ENCODE measurements at places on chromosomes 12 and 14.

DNA sequence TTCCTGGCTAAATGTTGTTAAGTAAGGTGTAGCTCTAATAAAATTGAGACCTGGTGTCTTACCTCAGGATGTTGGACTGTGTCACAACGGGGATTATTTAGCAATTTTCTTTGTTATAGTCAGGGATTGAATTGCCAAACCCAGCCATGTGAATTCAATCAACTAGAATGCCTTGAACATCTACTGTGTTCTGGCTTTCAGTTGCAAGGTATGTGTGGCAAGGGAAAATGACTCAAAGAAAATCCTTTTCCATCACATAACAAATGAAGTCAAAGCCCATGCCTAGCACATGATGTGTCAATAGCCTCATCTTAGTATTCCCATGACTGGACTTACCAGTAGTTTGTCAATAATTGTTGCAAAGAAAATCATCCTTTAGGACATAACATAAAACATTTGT, 519.8 kb upstream of the FLRT2 start:
- no peak for DNase-seq

GRCh38 chr14:87411370-87411769, 581.6 kb downstream of the GALC start:
- DNase-seq, result no peak

DNA sequence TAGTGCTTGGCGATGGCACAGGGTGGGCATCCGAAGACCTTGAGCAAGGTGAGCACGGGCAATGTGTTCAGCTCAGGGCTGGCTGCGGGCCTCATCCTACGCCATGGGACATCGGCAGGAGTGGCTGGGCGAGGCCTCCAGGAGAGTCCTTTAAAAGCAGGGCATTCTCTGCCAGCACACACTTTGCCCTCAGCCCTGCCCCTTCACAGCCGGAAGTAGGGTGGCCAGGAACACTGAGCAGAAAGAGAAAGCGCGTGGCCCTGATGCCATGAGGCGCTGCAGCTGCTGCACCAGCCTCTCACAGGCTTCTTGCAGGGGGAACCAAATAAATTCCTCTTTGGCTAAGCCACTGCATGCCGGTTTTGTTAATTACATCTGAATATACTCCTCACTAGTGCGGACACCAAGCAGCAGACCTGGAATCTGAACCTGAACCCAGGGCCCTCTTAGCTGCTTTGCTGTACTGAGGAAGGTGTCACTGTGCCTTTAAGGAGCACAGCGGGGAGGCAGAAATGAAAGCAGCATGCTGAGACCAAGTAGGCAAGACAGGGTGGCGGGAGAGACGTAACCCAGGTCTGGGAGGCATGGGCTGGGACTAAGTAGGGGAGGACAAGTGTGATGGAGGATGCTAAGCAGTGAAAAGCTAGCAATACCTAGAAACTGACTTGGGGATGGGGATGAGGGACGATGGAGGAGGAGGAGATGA, 155.2 kb downstream of the TTC7B start:
- no peak for DNase-seq

- no peak for DNase-seq
Measured at GRCh38 chr12:68890701-68891113, 42.3 kb downstream of the CPM start.

DNA sequence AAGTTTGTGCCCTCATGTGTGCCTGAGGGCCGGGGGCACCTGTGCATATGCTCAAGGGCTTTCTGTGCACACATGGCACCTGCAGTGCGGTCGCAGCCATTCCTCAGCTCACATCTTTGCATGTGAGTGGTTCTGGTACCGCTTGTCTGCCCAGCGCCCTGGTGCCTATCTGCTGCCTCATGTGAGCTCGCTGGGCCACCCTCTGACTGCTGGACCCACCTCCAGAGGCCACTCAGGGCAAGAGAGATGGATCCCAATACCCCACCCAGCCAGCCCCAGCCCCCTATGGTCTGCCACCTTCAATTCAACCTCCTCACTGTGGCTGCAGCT, 5.4 kb upstream of the AMN start:
- DNase-seq, result no peak

GRCh38 chr12:9651265-9651729, 18.2 kb upstream of the CLEC2D start:
- no peak for DNase-seq

DNA sequence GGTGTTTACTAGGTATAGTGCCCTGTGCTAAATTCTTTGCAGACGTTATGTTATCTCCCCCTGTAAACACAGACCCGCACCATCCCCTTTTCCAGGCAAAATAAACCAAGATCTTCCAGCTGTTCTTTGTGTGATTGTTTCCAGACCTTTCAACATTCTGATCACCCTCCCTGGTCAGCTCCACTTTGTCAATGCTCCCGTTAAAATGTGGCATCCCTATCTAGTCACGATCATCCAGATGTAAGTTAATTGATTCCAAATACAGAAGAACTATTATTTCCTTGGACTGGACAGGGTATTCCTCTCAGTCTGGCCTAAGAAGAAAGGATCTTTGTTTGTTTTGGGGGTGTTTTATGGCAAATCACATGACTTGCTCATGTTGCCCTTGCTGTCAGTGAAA, 127.6 kb upstream of the ARID2 start:
- DNase-seq, result no peak

GRCh38 chr14:70641548-70642302, at the start of gene TTC9:
Gene TTC9 (plus strand): TSS chr14:70641916. CDS start chr14:70642130, 214 bp downstream.
- peak; percentile 51 for DNase-seq

- DNase-seq, result no peak
Measured at GRCh38 chr14:58138714-58139482, 13.1 kb downstream of the ARMH4 start.

DNA sequence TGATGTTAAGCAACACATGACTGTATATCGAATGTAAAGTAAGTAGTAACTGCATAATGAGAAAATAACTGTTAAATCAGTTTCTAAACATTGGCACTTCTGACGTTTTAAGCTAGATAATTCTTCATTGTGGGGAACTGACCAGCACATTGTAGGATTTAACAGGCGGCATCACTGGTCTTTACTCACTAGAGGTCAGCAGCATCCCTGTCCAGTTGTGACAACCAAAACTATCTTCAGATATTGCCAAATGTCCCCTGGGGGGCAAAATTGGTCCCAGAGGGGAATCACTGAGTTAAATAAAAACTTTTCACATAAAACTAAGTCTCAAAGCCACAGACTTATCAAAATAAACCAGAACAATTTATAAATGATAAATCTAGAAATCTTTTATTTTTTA, 65.3 kb downstream of the BLTP3B start:
- no peak for DNase-seq

GRCh38 chr14:81298911-81299310, 78.2 kb upstream of the GTF2A1 start:
- DNase-seq, result no peak

- peak; percentile 69 for DNase-seq
Measured at GRCh38 chr14:99192028-99192621, 79.9 kb downstream of the BCL11B start.

DNA sequence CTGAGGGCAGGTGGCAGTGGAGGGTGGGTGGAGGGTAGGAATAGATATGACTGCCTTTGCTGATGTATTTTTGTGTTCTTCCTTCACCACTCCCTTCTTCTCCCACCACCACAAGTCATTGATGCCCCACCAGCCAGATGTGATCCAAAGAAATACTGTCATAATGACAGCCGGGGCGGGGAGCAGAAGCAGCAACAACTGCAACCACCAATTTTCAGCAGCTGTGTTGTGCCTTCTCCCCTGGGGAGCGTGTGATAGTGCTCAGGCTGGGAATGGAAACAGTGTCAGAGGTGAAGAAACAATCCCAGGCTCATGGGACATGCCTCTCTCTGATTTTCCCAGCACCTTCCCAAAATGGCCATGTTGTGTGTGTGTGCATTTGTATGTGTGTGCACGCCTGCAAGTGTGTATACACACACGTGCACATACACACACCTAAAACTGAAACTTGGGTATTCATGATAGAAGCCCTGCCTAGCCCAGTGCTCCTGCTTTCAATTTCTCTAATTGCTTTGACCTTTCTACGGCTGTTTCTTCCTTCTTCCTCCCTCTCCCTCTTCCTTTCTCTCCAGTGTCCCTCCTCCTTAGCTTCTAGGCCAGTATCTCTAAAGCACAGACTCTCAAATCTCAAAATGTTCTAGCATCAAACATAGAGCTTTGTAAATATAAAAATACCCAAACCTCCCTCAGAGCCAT, 299.2 kb upstream of the FKBP4 start:
- DNase-seq, result no peak

- no peak for DNase-seq
Measured at GRCh38 chr12:92183575-92183974, 37.9 kb upstream of the BTG1 start.

Measured in AG08396 (cell line).